Smooth muscle cell of bladder (primary cell): ENCODE measurements at places on chromosomes 4 and X. TPM values are rescaled to one million over a fixed set of nuclear protein-coding genes. Genes with fewer than 3 reads are reported as not detected.

Gene SPARCL1
- under 0.01 and 0.18 TPM in 2 replicates for total RNA-seq

Gene CITED1
- not detected in 2 replicates for total RNA-seq

Gene AMTN
- not detected in 2 replicates for total RNA-seq

Gene ZCCHC4
- 5.8 and 9.2 TPM in 2 replicates for total RNA-seq

Gene ADH1C
- total RNA-seq, result 0.57 and 1.5 TPM in 2 replicates

Gene FAM9B
- not detected in 2 replicates for total RNA-seq

Gene PAGE2B
- total RNA-seq, result 0.28 TPM in 1 of 2 replicates, not detected in the other

Gene SLC25A5
- total RNA-seq, result 128 and 148 TPM in 2 replicates

Gene SPANXC
- not detected in 2 replicates for total RNA-seq

Gene TRIM2
- 72.0 and 93.4 TPM in 2 replicates for total RNA-seq

Gene PRKX
- 8.7 and 11.1 TPM in 2 replicates for total RNA-seq

Gene ATP8A1
- 0.85 and 1.6 TPM in 2 replicates for total RNA-seq

Gene ERAS
- not detected in 2 replicates for total RNA-seq

Gene MAGEC1
- under 0.01 TPM in 1 of 2 replicates, not detected in the other for total RNA-seq

Gene ALB
- 0.09 and 0.14 TPM in 2 replicates for total RNA-seq

Gene HDX
- 3.5 and 5.7 TPM in 2 replicates for total RNA-seq

Gene NWD2
- not detected in 2 replicates for total RNA-seq

Gene MAOA
- 4.8 and 9.0 TPM in 2 replicates for total RNA-seq
